T-cell (primary cell): ENCODE measurements at places on chromosomes 7 and 10. TPM values are rescaled to one million over a fixed set of nuclear protein-coding genes. Genes with fewer than 3 reads are reported as not detected.

Gene CLDN4
- total RNA-seq = not detected

Gene TUBAL3
- total RNA-seq = not detected

Gene TMEM213
- not detected for total RNA-seq

Gene LOXL4
- 0.09 TPM for total RNA-seq

Gene RGS10
- total RNA-seq = 155 TPM

Gene TLX1
- not detected for total RNA-seq

Gene TEX47
- total RNA-seq = not detected

Gene ENKUR
- total RNA-seq = not detected

Gene AGR2
- total RNA-seq = 2.5 TPM

Gene ADGRA1
- total RNA-seq = not detected

GRCh38 chr10:3363311-3364045 lies 190.9 kb upstream of the PITRM1 start:
- H3K4me1 ChIP-seq = no peaks in the 10 kb centered on the region
- H3K36me3 ChIP-seq = no peaks in the 10 kb centered on the region
- no peaks in the 10 kb centered on the region for H3K27me3 ChIP-seq
- no peak overlapping the region for H3K27ac ChIP-seq
- DNase-seq = no peak

DNA sequence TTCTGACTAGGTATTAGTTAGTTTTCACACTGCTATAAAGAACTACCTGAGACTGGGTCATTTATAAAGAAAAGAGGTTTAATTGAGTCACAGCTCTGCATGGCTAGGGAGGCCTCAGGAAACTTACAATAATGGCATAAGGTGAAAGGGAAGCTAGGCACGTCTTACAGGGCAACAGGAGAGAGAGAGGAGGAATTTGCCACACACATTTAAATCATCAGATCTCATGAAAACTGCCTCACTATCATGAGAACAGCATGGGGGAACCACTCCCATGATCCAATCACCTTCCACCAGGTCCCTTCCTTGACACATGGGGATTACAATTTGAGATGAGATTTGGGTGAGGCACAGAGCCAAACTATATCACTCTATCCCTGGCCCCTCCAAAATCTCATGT lies 40.6 kb upstream of the ZMYND11 start:
- DNase-seq = no peak
- no peaks in the 10 kb centered on the region for H3K4me1 ChIP-seq
- H3K36me3 ChIP-seq = no peaks in the 10 kb centered on the region

DNA sequence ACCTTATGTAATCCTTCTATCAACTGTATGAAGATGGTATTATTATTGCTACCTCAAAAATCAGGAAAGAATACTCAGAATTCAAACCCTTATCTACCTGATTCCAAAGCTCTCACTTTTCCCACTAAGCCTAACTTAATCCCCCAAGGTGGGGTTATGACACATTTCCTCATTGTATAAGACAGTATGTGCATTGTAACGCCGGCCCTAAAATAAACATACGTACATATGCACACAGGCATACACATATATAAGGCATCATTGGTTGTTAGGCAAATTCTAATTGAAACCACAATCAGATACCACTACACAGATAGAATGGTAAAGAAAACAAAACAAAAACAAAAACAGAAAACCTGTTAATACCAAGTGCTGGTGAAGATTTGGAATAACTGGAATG lies 556.5 kb downstream of the INHBA start:
- DNase-seq = no peak
- H3K4me1 ChIP-seq = no peaks in the 10 kb centered on the region
- no peak overlapping the region for H3K4me3 ChIP-seq
- H3K27me3 ChIP-seq = no peaks in the 10 kb centered on the region
- H3K36me3 ChIP-seq = no peaks in the 10 kb centered on the region

GRCh38 chr7:105589356-105590077 lies 8.2 kb upstream of the EFCAB10 start:
- no peak overlapping the region for H3K4me3 ChIP-seq
- H3K27ac ChIP-seq = no peak overlapping the region
- H3K4me1 ChIP-seq = peaks cover 10% of the 10 kb centered on the region
- H3K27me3 ChIP-seq = no peaks in the 10 kb centered on the region
- no peaks in the 10 kb centered on the region for H3K36me3 ChIP-seq
- peak; percentile 32 for DNase-seq

GRCh38 chr7:156217803-156218202 lies 405.5 kb upstream of the SHH start:
- peaks cover 11% of the 10 kb centered on the region for H3K27me3 ChIP-seq
- no peaks in the 10 kb centered on the region for H3K36me3 ChIP-seq
- H3K4me3 ChIP-seq = no peak overlapping the region
- no peak for DNase-seq
- no peaks in the 10 kb centered on the region for H3K4me1 ChIP-seq
- H3K27ac ChIP-seq = no peak overlapping the region

- H3K4me1 ChIP-seq = no peaks in the 10 kb centered on the region
- H3K27me3 ChIP-seq = no peaks in the 10 kb centered on the region
- no peaks in the 10 kb centered on the region for H3K36me3 ChIP-seq
These were observed 250.3 kb downstream of the SNX13 start for GRCh38 chr7:17690030-17690429.

- no peak overlapping the region for H3K27ac ChIP-seq
- H3K36me3 ChIP-seq = no peaks in the 10 kb centered on the region
- no peaks in the 10 kb centered on the region for H3K4me1 ChIP-seq
- no peak overlapping the region for H3K4me3 ChIP-seq
- H3K27me3 ChIP-seq = no peaks in the 10 kb centered on the region
These were observed 399.0 kb downstream of the GRID1 start for GRCh38 chr10:85967594-85967993.

DNA sequence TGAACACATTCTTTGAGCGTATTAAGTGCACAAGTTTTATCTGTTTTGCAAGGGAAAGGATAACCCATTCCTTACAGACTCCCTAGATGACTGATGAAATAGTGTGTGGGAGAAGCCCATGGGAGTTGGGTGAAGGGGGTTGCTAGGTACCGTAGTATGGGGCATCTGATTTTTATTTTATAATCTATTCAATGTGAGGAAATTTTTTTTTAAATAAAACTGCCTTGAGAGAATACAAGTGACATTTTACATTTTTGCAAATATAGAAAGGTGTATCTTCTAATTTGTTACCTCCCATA lies 1.4 kb downstream of the BTAF1 start:
- H3K4me3 ChIP-seq = no peak overlapping the region
- no peaks in the 10 kb centered on the region for H3K36me3 ChIP-seq
- H3K27me3 ChIP-seq = no peaks in the 10 kb centered on the region
- DNase-seq = no peak
- no peak overlapping the region for H3K27ac ChIP-seq

DNA sequence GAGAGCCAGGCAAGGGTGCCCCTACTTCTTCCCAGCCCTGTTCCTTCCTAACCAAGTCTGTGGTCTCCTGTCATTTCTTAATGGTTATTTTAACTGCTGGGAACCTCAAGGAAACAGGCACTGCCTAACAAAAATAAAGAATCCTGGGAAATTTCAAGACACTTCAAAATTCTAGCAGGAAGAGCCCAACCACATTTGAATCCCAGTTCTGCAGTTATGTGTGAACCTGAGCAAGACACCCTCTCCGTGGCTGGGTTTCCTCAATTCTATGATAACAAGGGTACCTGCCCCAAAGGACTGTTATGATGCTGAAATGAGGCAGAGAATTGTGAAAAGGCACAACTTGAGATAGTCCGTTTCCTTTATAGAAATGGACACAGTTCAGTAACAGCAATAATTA lies 36.2 kb upstream of the DUSP5 start:
- no peak overlapping the region for H3K4me3 ChIP-seq
- peak overlapping the region; percentile 65 for H3K27ac ChIP-seq
- no peaks in the 10 kb centered on the region for H3K36me3 ChIP-seq

GRCh38 chr10:14293526-14293925 lies 37.2 kb downstream of the FRMD4A start:
- H3K27me3 ChIP-seq = no peaks in the 10 kb centered on the region
- H3K4me1 ChIP-seq = no peaks in the 10 kb centered on the region
- H3K27ac ChIP-seq = no peak overlapping the region
- no peaks in the 10 kb centered on the region for H3K36me3 ChIP-seq

DNA sequence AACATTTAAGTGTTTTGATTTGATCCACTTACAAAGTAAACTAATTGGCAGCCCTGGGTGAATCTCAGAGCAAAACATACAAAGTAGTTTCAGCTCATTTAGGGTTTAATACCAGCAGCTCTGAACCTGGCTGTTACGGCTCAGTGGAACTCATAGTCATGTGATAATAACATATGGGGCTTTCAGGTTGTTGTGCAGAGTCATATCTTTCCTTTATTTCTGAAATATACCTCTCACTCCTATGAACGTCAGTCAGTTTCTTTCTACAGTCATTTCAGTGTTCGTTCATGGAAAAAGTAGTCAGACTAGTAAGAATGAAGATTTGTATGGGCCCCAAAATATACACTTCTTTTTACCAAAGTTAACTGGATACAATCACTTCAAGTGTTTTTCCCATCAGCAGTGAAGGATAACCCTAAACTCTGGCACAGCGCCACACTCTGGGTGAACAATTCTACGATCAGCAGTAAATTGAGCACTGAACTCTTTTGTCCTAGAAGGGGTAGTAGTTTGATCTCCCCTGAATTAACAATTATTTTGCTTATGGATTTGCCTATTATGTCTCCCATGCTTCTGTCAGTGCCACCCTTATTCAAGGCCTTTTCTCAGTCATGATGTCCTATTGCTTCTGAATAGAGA lies 218.6 kb downstream of the THSD7A start:
- H3K4me1 ChIP-seq = no peaks in the 10 kb centered on the region
- DNase-seq = no peak
- no peak overlapping the region for H3K27ac ChIP-seq
- H3K27me3 ChIP-seq = no peaks in the 10 kb centered on the region

DNA sequence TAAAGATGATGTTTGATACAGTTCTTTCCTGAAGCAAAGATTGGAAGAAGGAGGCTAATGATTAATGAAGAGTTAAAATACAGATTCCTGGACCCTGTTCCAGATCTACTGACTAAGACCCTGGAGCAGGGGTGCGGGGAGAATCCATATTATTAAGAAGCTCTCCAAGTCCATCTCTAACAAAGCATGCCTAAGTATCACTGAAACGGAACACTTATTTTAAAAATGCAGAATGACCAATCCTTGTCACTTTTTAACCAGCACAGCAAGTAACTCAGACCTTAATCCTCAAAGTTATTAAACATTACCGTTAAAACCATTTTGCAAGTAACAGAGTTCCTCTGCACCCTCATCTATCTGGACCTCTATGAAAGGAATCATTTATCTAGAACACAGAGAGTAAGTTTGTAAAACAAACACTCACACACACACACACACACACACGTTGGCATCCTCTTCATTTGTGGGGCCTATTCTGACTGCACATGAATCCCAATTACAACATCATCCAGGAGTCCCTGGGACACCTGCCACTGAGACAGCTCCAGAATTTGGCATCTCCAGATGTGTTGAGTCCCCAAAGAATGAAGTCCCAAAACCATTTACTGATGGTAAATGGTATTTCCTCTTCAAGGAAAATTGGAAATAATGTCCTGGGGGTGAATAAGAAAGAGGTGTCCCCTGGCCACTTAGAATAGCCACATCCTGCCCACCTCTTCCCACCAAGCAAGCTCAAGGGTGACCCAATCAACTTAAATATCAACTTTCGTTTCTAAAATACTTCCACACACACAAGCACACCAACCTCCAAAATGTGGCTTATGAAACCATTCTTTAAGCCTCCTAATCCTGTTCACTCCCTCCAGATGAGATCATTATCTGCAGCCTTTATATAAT lies 117.5 kb downstream of the PARD3 start:
- no peak for DNase-seq
- H3K36me3 ChIP-seq = no peaks in the 10 kb centered on the region
- H3K4me1 ChIP-seq = no peaks in the 10 kb centered on the region
- no peaks in the 10 kb centered on the region for H3K27me3 ChIP-seq

DNA sequence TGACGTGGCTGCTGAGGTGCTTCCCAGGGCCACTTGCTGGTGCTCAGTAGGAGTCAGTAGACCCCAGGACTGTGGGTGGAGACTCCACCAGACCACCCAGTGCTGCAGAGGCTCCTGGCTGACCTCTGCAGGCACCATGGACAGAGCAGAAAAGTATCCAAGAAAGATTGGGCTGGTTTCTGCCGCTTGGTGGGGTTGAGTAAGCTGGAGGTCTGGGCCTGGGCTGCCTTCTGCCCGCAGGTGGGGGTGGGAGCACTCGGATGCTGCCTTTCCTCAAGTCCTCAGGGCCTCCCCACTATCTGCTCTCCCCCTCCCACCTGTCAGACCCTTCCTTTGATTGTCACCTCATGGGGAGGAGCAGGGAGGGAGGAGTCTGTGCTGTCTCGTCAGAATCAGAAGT lies 91.6 kb downstream of the WDR37 start:
- H3K36me3 ChIP-seq = no peaks in the 10 kb centered on the region
- no peaks in the 10 kb centered on the region for H3K27me3 ChIP-seq
- H3K4me3 ChIP-seq = no peak overlapping the region
- no peak overlapping the region for H3K27ac ChIP-seq
- no peaks in the 10 kb centered on the region for H3K4me1 ChIP-seq

DNA sequence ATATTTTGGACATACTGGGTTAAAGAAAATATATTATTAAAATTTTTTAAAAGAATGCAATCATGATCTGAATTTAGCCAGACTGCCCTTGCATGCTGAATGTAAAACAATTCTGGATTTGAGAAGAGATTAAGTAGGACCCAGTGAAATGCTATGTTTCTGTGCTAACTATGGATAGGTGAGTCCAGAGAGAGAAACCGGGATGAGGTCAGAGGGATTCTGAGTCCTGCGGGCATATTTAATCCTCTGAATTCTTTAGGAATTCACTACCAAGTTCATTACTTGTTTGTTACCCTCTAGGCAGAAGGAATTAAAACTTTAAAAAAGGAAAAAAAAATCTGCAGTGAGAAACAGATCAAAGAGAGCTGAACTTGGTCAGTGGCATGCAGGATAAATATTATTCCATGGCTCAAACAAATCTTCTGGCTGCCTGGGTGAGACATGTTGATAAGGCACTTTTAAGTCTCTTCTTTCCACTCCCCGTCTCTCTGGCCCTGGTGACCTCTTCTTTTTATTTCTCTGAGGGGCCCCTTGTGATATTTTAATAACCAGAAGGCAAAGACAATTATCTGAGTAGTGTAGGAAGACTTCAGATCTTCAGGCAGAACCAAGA lies 50.2 kb upstream of the LYZL1 start:
- no peak for DNase-seq
- no peaks in the 10 kb centered on the region for H3K27me3 ChIP-seq
- H3K4me1 ChIP-seq = no peaks in the 10 kb centered on the region

- no peaks in the 10 kb centered on the region for H3K36me3 ChIP-seq
- no peak overlapping the region for H3K27ac ChIP-seq
- peaks cover 2% of the 10 kb centered on the region for H3K4me1 ChIP-seq
- DNase-seq = no peak
- peaks cover 88% of the 10 kb centered on the region for H3K27me3 ChIP-seq
These were observed 3.6 kb downstream of the VAX1 start for GRCh38 chr10:117134306-117135025.

- peaks cover 29% of the 10 kb centered on the region for H3K36me3 ChIP-seq
- no peaks in the 10 kb centered on the region for H3K27me3 ChIP-seq
- H3K27ac ChIP-seq = no peak overlapping the region
- no peak for DNase-seq
These were observed 3.4 kb downstream of the TRRAP start for GRCh38 chr7:98881561-98882315.

GRCh38 chr7:105003872-105004510 lies 10.0 kb upstream of the KMT2E start:
- H3K27me3 ChIP-seq = no peaks in the 10 kb centered on the region
- H3K4me3 ChIP-seq = no peak overlapping the region
- H3K36me3 ChIP-seq = no peaks in the 10 kb centered on the region
- H3K4me1 ChIP-seq = peaks cover 58% of the 10 kb centered on the region
- DNase-seq = no peak
- H3K27ac ChIP-seq = no peak overlapping the region
